HT1080 (cell line): ENCODE measurements at places on chromosomes 5 and 9.

GRCh38 chr5:14143841-14144585 is 871 bp downstream of the TRIO start:
- peak; percentile 34 for DNase-seq

DNA sequence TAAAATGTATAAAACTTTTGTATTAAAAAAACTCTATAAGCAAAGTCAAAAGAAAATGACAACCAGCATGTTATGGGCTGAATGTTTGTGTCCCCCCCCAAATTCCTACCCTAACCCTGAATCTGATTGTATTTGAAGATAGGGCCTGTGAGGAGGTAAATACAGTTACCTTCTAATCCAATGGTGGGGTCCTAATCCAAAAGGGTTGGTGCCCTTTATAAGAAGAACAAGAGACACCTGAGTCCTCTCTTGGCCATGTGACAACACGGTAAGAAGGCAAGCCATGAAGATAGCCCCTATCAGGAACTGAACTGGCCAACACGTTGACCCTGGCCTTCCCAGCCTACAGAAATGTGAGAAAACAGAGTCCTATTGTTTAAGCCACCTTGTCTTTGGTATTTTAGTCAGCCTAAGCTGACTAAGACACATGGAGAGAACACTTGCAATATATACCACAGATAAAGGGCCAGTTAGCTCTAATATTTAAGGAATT is 49.7 kb upstream of the AKNA start:
- peak; percentile 21 for DNase-seq

DNA sequence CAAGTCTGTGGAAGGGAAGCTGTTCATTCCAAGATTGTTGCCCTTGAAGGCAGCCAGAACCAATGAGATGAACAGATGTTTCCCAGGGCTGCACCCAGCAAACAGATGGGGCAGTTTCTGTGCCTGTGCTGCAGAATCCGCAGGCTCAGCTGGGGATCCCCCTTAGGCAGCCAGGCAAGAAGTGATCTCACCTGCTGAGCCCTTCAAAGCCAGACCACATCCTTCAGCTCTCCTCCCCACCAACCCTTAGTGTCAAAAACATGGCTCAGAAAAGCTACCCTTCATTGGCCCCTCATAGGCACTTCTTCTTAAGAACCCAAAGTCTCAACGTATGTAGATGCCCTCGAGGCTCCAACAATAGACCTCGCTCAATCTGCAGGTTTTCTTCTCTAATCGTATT is 626.7 kb downstream of the CCDC171 start:
- no peak for DNase-seq

DNA sequence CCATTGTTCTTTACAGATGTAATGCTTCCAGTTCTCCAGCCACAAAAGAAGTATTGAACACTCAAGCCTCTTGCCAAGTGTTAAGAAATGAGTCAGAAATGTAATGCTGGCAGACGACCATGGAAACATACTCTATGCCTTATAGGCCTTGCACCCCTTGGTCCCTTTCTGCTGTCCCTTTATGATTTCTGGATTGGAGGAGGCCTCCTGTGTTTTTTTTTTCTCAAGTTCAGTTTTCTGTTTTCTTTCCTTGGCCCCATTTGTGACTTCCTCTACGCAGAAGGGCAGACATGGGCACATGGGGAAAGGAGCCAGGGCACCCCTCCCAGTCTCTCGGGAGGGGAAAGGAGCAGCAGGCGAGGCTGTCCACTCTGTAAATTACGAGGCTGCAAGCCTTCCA is 53.4 kb downstream of the SNX18 start:
- DNase-seq: peak; percentile 10

DNA sequence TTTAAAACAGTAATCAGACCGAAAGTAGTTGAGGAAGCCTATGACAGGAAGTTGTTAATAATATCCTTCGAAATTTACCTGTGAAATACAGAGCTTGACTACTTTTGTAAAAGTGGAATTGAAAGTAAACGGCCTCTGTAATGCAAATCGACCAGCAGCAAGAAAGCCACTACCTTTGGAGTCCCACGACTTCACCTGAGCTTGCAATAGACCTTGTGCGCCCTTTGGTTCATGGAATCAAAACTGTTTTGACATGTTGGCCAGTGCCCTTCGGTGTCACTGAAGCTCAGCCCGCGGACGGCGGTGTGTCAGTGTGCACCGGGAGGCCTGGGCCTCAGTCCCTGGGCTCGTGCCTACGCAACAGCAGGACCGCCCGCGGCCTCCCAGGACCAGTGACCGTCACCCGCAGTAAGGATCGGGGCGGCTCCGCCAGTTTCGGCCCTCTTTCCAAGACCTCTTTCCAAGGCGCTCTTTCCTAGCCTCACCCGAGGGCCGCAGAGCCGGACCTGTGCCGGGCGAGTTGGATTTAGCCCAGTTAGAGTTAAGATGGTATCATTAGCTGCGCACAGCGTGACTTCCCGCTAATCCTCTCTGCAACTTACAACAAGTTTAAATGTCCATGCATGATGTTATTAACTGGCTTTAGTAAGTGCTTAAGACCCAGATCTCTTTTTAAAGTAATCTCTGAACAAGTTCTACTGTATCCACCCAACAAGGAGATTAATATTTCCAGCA is 223.3 kb downstream of the MEF2C start:
- no peak for DNase-seq

- no peak for DNase-seq
These were observed 57.8 kb upstream of the C5orf46 start for GRCh38 chr5:147963948-147964693.

- no peak for DNase-seq
These were observed 198.6 kb upstream of the DAB2 start for GRCh38 chr5:39623291-39623865.

- DNase-seq: no peak
These were observed 145.2 kb downstream of the TENT4A start for GRCh38 chr5:6858419-6858818.

GRCh38 chr5:76565009-76565408 is 58.2 kb downstream of the F2RL2 start:
- no peak for DNase-seq

DNA sequence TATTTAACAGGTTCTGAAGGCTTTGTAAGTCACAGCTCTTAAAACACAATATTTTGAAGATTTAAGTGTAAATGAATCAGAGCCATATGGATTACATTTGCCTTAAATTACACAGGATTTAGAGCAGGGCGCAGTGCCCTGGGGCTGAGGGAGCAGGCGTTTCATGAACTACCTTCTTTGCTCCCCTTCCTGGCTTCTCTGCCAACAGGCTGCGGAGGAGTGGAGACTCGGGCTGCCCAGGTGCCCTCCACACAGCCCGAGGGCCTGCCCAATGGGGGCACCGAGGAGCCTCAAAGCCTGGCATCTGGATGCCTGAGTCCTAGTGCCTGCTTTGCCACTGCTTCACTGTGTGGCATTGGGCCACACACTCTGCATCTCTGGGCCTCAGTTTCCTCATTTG is 90.6 kb upstream of the HAND1 start:
- DNase-seq: no peak

GRCh38 chr9:129552064-129552463 is 68.8 kb downstream of the C9orf50 start:
- no peak for DNase-seq

DNA sequence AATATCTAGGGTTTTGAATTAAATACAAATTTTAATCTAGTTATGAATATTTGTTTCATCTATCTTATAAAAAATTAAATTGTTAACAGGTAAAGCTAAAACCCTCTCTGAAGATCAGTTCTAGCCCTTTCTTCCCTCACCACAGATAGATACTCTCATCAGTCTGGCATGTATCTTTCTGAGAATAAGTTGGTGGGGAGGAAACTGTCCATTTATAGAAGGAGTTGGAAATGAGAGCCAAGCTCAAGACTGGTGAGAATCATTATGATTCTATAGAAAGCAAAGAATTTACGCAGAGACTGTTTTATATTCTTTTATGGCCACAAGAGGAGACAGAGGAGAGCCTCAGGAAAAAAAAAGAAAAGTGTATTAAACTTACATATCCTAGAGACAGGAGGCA is 59.0 kb downstream of the STARD4 start:
- no peak for DNase-seq

- DNase-seq: peak; percentile 34
These were observed 404.6 kb downstream of the CSNK1G3 start for GRCh38 chr5:123916345-123917121.

DNA sequence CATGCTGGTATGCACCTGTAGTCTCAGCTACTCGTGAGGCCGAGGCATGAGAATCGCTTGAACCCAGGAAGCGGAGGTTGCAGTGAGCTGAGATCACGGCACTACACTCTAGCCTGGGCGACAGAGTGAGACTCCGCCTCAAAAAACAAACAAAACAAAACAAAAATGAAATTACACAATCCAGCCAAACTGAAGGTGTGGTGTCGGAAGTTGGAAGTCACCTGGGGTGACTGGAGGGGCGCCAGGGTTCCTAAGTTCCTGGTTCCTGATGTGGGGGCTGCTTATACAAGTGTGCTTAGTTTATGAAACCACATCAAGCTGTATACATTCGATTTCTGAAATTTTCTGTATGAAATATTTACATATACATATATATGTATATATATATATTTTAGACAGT is 3.7 kb upstream of the DOLPP1 start:
- no peak for DNase-seq

DNA sequence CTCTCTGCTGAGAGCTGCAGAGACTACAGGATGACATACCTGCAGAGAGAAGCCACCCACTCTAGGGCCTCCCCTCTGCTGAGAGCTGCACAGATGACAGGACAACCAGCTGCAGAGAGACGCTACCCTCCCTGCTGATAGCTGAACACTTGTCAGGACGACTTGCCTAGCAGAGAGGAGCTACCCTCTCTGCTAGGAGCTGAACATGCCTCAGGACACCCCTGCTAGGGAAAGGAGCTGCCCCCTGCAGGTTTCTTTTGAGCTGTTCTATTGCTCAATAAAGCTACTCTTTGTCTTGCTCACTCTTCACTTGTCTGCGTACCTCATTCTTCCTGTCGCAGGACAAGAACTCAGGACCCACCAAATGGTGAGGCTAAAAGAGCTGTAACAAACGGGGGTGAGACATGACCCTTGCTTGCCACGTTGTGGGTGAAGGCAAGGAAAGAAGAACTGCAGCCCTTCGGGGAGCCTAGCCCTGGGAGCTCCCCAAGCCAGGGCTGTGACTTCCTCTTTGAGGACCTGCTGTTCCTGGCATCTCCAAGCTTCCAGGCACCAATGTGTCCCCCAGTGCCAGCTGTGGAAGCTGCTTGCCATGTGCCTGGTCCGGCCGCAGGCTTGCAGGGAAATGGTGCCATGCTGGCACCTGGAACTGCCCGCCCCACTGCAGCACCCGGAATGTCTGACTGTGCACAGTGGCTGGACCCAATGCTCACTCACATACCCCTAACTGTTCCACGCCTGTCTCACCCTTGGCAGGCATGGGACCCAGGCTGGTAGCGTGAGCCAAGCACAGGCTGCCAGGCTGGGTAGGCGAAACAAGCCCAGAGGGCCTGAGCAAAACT is 5.1 kb upstream of the TESK1 start:
- no peak for DNase-seq

- no peak for DNase-seq
These were observed 190.9 kb downstream of the RFK start for GRCh38 chr9:76203373-76203772.

GRCh38 chr5:141119250-141119649 is 2.4 kb upstream of the PCDHB4 start:
- no peak for DNase-seq

- no peak for DNase-seq
These were observed 602.6 kb downstream of the CDH12 start for GRCh38 chr5:22250528-22250927.

- DNase-seq: no peak
These were observed 440 bp downstream of the ANXA2R start for GRCh38 chr5:43039471-43040286.

GRCh38 chr5:178587763-178588611 is 2.2 kb downstream of the COL23A1 start:
- DNase-seq: no peak

DNA sequence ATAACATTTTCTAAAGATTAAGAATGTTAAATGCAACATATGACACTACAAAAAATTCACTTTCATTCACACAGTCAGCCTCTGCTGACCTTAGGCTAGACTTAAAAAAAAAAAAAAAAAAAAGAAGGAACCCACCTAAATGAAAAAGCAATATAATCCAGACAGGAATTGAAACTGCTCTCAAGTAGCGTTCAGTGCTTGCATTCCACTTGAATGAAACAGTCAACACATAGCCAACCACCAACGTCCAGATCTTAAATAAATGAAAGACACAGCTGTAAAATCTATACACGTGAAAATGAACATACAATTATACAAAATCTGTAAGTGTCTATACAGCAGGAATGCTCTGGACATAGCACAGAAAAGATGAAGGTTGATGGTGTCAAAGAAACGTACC is 11.4 kb downstream of the TMEM245 start:
- DNase-seq: peak; percentile 69

DNA sequence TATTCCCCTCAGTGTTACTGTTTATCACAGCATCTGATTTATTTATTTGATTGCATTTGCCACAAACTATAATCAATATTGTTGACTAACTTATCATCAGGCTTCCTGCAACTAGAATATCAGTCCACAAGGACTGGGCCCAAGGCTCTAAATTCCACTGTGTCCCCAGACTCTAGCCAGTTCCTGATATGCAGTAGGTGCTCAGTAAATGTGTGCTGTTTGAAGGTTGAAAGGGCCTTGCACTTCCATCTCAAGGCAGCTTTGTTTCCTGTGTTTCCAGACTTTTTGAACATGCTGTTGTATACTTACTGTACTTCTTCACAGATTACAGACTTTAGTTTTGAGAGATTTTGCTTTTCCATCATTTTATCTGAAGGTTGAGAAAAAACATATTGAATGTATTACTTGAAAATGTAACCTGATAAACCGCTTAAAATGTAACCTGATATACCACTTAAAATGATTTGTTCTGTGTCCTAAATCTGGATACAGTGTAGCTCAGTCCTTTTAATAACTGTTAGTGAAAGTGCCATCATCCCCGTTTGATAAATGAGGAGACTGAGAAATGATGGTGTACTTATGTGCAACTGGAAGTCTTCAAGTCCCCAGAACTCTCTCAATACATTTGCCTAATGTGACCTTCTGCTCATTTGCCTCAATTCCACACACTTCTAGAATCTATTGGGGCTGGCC is 18.7 kb downstream of the KIAA1191 start:
- DNase-seq: no peak

GRCh38 chr9:68995776-68996175 is 18.1 kb downstream of the PRKACG start:
- no peak for DNase-seq

DNA sequence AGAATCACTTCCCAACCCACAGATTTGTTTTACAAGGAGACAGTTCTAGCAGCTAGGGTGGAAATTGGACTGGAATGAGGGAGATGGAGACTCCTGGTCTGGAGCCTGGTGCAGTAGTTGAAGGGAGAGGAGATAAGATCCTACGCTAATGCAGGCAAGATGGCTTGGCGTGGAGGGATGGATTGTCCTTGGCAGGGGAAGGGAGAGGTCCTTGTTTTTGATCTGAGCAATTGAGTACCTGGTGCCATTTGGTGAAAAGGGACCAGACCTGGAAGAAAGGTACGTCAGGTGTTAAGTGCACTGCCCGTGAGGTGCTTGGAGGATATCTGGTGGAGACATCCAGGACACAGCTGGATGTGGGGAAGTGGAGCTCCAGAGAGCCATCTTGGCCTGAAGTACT is 35.7 kb downstream of the ANGPTL2 start:
- no peak for DNase-seq
